ELF-1 (cell line): ENCODE measurements at places on chromosomes 3 and 15.
A peak's percentile ranks its signal among the peaks of the same experiment; 100 is the strongest.

DNA sequence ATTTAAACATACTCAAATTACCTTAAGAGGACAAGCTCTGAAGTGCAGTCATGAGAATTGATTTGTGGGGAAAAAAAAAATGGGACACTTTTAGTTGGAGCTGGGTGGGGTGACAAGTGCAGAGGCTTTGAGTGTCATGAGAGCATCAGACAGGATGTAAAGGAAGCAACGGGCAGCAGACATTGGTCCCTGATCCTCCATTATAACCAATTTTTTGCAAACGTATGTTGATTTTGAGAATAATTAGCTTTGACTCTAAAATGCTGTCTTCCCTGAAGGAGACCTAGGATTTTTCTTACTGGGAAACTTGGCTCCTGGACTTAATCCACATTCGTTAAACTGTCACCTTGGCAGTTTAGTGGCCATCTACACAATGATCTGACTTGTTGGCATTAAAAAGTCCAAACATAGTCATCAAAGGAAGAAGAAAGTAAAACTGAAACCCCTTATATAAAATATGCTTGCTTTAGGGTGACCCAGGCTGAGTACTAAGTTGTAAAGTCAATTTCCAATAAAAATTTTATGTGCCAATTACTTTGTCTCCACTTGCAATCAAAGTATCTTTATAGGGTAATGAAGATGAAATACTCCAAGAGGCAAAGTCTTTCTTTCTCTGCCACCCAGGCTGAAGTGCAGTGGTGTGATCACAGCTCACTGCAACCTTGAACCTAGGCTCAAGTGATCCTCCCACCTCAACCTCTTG lies 45.6 kb downstream of the BCL2L10 start:
- no peak for DNase-seq

- DNase-seq: no peak
Observed at GRCh38 chr3:73437828-73438227, 186.9 kb downstream of the PDZRN3 start.

DNA sequence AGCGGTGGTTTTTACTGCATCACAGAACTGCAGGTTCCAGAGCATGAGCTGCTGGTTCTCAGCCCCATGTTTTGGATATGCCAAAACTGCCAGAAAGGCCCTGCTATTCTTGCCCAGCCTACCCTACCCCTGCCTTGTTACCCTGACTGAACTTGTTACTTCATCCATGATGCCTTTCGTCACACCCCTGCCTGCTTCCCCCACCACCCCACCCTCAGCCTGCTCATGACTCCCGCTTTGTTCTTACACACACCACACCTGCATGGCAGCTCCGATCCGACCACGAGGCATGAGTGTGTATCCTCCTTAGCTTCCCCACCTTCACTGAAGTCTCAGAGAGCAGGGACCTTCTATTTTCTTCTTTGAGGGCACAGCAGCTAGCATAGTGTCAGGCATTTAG lies 5.1 kb upstream of the TM4SF1 start:
- DNase-seq: no peak

- DNase-seq: no peak
Observed at GRCh38 chr15:90062973-90063769, 39.1 kb downstream of the IDH2 start.

DNA sequence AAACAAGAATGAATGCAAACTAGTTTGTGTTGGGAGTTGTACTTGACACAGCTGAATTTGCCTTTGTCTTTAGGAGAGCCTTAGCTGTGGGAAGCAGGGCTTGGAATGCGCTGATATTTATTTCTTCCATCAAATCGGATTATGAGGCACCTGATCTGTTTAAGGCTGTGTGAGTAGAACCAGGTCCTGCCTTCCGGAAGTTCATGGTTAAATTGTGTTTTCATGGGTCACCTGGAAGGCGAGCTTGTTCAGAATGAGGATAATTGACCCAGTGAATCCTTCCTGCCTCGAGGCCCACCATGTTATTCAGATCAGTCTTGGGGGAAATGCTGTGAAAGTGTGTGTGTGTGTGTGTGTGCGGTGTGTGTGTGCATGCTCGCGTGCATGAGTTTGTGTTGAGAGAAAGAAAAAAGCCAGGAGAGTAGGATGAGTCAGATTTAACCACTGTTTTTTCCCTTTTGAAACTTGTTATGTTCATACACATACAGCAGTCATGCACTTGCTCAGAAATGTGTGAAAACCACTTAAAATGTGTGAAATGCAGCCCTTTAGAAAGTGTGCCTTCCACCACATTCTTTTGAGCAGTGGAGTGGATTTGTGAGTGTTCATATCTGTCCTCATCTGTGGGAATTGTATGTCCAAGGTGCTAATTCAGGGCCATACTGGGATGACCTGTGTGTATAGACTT lies 36.7 kb downstream of the SMAD3 start:
- DNase-seq: no peak

DNA sequence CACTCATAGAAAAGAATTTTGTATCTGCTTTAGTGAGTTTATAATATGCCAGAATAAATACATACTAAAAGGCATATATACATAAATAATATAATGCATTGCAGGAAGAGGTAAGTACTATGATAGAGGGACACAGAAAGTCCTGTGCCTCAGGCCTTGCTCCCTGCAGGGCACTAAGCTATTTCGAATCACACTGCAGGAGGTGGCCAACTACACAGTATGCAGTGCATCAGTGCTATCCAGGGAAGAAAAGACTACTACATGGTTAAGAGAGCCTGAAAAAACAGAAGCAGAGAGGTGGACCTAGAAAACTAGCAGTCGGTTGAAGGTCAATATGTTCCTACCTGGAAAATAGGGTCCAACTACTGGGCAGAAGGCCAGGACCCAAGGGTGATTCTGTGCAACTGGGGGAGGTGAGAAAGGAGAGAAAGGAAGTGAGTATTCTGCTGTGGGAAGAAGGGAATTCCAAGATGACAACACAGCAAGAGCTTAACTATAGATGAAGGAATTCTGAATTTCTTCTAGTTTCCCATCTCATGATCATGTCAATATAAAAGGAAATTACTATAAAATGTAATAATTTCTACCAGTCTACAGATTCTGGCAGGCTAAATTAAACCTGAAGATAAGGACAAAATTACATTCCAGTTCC lies 218.0 kb downstream of the ZBTB20 start:
- DNase-seq: peak; percentile 24

DNA sequence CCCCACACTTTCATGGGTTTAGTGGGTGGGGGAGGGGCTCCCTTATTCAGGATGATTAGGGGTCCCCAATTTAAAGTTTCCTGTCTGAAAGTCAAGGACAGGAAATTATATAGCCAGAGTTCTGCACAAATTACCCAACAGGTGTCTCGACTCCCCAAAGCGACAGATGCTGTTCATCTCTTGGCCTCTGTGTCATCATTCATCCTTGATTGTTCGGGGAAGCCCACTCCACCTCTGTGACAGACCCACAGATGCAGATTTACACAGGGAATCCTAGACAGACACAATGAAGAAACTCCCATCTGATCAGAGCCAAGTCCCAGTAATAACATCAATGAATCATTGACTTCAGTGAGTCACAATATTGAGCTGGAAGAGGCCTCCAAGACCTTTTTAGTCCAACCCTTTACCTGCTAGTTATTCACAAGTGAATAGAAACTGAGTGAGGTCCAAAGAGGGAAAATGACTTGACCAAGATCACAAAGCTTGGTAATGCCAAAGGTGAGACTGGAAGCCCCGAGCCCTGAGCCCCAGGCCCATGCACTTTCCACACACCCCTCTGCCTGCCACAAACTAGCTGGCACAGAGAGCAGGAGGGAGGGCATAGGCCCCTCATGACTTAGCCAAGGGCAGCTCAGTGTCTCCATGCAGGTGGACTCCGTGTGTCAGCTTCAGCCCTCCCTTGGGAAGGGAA lies 7.9 kb upstream of the SRP14 start:
- DNase-seq: no peak

DNA sequence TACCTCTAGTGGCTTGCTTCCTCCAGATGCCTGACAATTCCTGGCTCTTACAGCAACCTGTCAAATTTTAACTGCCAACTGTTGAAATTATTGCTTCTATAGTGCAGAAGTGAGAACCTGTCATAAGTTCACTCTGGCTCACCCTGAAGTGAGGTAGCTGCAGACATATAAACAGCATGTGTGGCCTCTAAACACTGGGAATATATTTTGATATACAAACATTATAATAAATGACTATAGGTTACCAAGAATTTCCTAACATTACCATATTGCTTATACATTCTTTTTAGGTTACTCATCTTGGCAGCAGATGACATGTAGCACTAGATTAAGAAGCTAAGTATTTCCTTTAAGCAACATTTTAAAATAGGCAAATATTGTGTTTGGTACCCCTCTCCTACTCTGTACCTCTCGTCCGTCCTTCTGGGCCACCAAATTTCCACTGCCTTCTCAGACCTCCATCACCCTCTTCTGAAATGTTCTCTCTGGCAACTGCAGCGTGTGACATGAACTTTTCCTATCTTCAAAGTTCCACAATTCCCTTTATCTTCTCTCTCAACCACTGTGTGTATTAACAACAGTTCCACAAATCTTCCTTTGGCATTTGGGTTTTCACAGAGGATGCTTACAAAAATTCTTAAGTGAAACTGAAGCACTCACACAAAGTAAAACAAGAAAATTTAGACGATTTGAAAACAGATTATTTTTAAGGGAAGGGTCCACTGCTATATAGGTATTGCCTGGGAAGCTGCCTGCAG lies 15.3 kb upstream of the XXYLT1 start:
- no peak for DNase-seq

GRCh38 chr15:99983171-99983885 lies 250.1 kb upstream of the LYSMD4 start:
- peak; percentile 79 for DNase-seq

DNA sequence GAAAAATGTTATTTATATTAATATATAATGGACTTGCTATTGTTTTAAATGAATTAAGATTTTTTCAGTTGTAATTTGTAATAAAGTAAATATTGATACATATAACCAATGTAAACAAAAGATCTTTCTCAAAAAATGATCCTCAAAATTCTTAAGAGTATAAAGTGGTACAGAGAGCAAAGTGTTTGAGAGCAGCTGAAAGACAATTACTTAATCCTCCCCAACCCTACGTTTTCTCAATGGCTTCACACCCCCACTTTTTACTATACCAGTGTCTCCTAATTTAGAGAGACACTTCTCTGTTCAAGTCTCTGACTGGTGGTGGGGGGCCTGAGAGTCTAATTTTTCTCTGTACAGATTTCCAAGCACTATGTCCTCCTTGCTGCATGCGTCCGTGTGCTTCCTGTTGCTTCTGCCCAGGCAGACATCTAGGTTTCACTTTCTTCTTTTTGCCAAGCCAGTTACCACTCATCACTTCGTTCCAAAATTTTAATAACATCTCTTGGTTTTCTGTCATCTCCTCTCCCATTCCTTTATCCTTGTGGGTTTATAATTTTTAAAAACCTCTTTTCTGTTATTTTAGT lies 276.3 kb upstream of the DNAJC19 start:
- DNase-seq: no peak

- no peak for DNase-seq
Observed at GRCh38 chr3:41630708-41631107, 331.2 kb downstream of the ULK4 start.

GRCh38 chr15:68658641-68659358 lies 80.0 kb downstream of the CORO2B start:
- no peak for DNase-seq

GRCh38 chr15:34732430-34732829 lies 22.4 kb downstream of the GJD2 start:
- no peak for DNase-seq

DNA sequence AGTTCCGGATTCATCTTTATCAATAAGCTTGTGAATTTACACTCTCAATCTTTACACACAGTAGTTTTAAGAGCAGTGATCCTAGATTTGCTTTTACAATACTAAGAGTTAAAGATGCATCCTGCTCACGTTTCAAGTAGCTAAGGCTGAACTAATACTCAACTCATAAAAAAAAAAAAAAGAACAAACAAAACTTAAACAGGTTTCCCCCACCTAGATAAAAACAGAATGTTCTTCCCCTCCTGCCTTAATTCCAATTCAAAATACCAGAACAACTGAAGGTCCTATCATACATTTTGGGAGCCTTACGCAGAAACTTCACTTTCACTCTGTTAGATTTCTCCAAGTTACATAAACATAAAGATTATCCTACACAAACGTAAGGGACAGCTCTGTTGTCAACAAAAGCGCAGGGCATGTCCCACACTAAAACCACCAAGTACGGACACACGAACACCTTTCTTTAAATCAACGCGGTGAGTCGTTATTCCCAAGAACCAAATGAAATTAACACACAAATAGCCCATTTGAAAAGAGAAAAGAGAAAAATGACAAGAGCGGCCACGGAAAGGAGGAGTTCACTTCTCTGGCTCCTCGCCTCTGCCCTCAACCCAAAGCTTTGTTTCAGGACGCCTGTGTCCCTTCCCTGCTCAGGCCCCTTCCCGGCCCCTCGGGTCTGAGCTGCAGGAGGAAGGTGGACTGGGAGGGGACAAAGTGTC lies 941 bp downstream of the CBLB start:
- DNase-seq: no peak

DNA sequence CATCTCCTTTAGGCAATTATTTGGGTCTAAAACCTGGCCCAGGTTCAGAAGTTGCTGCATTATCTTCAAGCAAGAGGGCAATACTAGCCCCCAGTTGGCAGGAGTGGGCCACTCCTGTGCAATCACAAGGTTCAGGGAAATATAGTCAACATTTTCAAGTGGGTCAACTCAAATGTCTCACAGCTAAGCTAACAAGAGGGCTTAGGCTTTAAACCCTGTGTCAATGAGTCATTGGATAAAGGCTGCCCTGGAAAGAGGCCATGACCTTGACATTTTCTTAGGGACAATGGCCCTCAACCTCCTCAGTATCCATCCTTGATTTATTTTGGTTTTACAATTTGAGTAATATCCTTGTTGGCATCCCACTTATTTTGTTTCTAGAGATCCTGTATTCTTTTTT lies 73.5 kb upstream of the DCP1A start:
- DNase-seq: no peak

DNA sequence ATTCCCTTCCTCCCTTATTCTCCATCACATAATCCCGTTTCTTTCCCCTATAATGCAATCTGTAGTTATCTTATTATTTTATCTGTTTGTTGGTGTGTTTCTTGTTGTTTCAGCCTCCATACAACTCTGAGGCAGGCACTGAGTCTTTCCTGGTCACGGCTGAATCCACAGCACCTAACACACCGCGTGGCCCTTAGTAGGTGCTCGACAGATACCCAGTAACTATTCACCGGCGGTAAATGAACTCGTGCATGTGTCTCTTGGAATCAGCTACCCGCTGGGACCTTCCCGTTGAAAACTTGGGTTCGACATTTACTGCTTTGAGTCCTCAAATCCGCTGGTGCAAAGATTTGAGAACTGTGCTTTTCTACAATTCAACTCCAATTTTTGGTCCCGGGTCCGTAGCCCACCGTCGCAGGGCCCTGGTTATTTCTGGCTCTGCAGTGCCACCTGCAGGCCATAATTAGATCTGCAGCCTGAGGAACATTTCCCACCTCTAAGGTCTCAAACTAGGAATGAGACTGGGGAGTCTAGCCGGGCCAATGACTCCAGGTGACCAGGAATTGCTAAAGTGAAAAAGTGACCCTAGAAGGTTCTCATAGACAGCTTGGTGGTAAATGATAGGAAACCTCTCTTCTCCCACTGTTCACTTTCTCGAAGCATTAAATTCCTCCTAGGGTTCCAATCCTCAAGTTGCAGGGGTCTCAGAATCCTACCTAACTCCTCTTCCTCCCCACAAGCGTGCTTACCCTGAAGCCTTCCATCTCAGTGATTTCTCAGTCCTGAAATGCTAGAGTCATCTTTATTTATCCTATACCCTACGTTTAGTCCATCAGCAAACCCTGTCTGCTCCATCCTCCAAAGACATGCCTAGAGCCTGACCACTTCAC lies 40.0 kb upstream of the TRH start:
- DNase-seq: peak; percentile 71

- peak; percentile 19 for DNase-seq
Observed at GRCh38 chr3:27387625-27388024, 18.4 kb upstream of the NEK10 start.

GRCh38 chr15:40285554-40286011 lies 2.7 kb upstream of the ANKRD63 start:
- no peak for DNase-seq
